Activated CD8-positive, alpha-beta T cell treated with anti-CD3 and anti-CD28 coated beads for 36 hours (primary cell): ENCODE measurements at places on chromosomes 5 and 9. TPM values are rescaled to one million over a fixed set of nuclear protein-coding genes. Genes with fewer than 3 reads are reported as not detected.

MAP1B gene
- 0.25 TPM for total RNA-seq

GRCh38 chr5:138463419-138464007 is 1.8 kb upstream of the EGR1 start:
- H3K27ac ChIP-seq, result peak overlapping the region; percentile 97
- no peaks in the 10 kb centered on the region for H3K27me3 ChIP-seq
- DNase-seq, result no peak
- peak overlapping the region; percentile 82 for H3K4me3 ChIP-seq

DNA sequence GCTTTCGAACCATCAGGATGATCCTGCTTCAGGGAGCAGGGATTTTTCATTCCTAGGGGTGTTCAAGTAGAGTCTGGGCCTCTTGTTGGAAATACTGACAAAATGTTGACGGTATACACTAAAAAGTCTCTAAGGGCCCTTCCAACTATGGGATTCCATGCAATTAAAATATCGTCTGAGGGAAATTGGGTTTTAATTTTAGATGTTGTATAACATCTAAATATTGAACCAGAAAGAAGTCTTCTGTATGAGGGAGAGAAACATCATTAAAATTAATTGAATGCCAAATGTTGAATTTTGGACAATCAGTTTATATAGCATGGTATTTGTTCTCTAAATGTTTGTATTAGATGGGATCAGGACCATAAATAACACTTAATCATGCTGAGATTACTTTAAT is 25.7 kb upstream of the DAB2 start:
- H3K36me3 ChIP-seq, result no peaks in the 10 kb centered on the region
- no peak for DNase-seq
- no peak overlapping the region for H3K4me3 ChIP-seq
- no peak overlapping the region for H3K27ac ChIP-seq

- no peak for DNase-seq
- no peaks in the 10 kb centered on the region for H3K36me3 ChIP-seq
- peak overlapping the region; percentile 96 for H3K27ac ChIP-seq
- H3K4me3 ChIP-seq, result no peak overlapping the region
These were observed 51.3 kb upstream of the SLC30A5 start for GRCh38 chr5:69042500-69042899.

DNA sequence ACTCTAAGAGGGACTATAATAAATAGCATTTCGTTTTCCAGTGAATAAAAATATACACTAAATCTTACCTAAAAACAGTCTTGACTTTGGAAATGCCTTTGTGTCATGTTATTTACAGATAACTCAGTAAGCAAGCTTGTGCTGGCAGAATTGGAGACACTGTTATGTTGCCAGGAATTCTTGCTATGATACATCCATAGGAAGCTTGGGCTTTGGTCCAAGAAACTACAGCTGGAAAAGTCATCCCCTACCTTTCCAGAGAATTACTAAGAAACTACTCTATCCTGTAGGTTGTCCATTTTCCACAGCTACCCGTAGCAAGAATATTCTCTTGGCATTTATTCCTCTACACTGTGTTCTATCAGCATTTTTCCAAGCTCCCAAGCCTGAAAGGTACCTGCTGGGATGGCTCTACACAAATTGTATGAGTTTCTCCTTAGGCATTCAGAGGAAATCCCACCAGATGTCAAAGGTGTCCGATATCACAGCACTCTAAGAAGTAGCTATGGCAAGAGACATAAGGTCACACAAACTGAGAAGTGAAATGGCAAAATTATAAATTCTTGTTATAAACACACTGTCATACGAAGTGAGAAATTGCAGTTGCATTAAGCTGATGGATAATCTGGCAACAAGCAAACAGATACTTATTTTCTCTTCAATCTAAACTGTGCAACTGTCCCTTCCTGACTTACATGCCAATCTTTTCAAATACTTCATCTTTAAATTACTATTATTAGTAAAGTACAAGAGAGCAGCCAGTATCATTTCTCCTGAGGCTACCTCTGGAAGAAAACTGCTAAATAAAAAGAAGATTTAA is 68.5 kb downstream of the MCTP1 start:
- H3K4me1 ChIP-seq, result no peaks in the 10 kb centered on the region
- H3K27ac ChIP-seq, result no peak overlapping the region
- H3K36me3 ChIP-seq, result no peaks in the 10 kb centered on the region
- H3K27me3 ChIP-seq, result no peaks in the 10 kb centered on the region
- DNase-seq, result no peak
- H3K4me3 ChIP-seq, result no peak overlapping the region

DNA sequence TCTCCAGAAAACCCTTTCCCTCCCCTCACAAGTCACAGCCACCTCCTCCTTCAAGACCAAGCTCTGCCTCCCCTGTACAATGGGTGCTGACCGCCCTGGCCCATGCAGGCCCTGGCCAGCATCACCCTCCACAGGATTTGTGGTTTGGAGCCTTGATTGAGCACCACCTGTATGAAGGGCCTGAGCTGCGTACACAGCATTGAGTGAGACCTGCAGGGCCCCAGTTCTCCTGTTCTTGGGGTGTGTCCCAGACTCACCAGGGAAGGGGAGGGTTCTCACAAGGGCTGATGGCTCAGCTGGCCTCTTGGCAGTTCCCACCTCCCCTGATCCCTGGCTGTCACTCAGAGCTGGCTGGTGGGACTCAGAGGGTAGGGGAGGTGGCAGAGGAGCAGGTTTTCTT is 63.7 kb upstream of the IER5L start:
- no peak for DNase-seq
- H3K27me3 ChIP-seq, result no peaks in the 10 kb centered on the region
- H3K36me3 ChIP-seq, result no peaks in the 10 kb centered on the region
- no peak overlapping the region for H3K27ac ChIP-seq

DNA sequence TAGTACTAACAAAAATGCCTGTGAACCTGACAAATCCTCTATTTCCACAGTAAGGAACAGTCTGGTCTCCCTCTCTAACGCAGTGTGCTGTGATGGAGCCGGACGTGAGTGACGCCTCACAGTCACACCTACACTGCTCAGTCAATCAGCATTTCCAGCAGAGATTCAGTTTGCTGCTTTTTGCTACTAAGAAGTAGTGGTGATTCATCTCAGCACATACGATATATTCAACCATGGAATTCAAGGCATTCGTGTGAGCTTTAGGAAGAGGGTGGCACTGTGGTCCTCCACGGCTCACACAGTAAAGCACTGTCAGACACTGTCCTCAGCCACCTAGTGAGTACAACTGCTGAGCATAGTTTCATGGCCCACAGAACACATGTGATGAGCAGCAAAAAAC is 70.9 kb downstream of the SETX start:
- no peak for DNase-seq
- peak overlapping the region; percentile 29 for H3K27ac ChIP-seq
- no peaks in the 10 kb centered on the region for H3K27me3 ChIP-seq
- H3K4me3 ChIP-seq, result no peak overlapping the region
- H3K4me1 ChIP-seq, result peaks cover 15% of the 10 kb centered on the region

- H3K4me1 ChIP-seq, result peaks cover 43% of the 10 kb centered on the region
- DNase-seq, result peak; percentile 90
- H3K27me3 ChIP-seq, result no peaks in the 10 kb centered on the region
- peak overlapping the region; percentile 86 for H3K27ac ChIP-seq
- peak overlapping the region; percentile 69 for H3K4me3 ChIP-seq
These were observed 13.3 kb downstream of the CAPSL start for GRCh38 chr5:35924950-35925722.

- H3K4me1 ChIP-seq, result no peaks in the 10 kb centered on the region
- no peak overlapping the region for H3K4me3 ChIP-seq
- no peak overlapping the region for H3K27ac ChIP-seq
- H3K36me3 ChIP-seq, result no peaks in the 10 kb centered on the region
- H3K27me3 ChIP-seq, result peaks cover 1% of the 10 kb centered on the region
These were observed 429.6 kb downstream of the ARHGEF28 start for GRCh38 chr5:74055486-74056106.

- no peak overlapping the region for H3K4me3 ChIP-seq
- H3K4me1 ChIP-seq, result peaks cover 2% of the 10 kb centered on the region
These were observed 18.4 kb upstream of the ADRA1B start for GRCh38 chr5:159897786-159898393.

DNA sequence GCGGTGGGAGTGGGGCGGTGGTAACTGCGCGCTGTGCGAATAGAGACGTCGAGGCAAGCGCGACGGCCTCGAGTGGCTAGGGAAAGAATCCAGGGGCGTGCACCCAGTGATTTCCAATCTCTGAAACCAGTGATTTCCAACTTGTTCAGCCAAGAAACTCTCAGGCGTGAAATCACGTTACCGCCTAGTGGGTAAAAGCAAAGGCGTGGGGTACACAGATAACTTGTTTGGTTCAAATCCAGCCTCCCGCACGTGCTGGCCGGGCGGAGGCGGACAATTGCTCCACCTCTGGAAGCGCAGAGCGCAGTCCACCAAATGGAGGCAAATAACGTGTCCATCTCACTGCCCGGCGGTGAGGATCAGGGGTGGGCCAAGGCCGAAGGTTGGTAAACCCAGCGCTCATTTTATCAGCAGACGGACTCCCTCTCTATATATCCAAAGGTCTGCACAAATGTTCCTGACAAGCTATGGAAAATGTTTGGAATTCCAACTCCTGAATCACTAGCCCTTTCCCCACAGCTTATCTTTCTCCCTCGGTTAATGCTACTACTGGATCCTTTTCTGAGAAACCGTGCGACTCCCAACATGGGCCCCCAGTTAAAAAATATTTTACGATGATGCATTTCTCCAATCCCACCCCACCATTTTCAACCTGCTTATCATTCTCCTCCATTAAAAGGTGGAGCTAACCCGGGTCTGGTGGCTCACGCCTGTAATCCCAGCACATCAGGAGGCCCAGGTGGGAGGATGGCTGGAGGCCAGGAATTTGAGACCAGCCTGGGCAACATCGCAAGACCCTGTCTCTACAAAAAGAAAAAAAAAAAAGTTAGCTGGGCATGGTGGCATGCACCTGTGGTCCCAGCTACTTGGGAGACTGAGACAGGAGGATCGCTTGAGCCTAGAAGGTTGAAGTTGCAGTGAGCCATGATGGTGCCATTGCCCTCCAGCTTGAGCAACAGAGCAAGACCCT is 950 bp upstream of the FNBP1 start:
- no peak for DNase-seq
- no peaks in the 10 kb centered on the region for H3K27me3 ChIP-seq
- H3K4me1 ChIP-seq, result peaks cover 28% of the 10 kb centered on the region

GRCh38 chr9:112493393-112494137 is 6.9 kb downstream of the KIAA1958 start:
- no peak overlapping the region for H3K27ac ChIP-seq
- H3K36me3 ChIP-seq, result peaks cover 35% of the 10 kb centered on the region
- no peak overlapping the region for H3K4me3 ChIP-seq
- peaks cover 25% of the 10 kb centered on the region for H3K4me1 ChIP-seq
- no peak for DNase-seq

DAB2IP gene
- 1.5 TPM for total RNA-seq

DNA sequence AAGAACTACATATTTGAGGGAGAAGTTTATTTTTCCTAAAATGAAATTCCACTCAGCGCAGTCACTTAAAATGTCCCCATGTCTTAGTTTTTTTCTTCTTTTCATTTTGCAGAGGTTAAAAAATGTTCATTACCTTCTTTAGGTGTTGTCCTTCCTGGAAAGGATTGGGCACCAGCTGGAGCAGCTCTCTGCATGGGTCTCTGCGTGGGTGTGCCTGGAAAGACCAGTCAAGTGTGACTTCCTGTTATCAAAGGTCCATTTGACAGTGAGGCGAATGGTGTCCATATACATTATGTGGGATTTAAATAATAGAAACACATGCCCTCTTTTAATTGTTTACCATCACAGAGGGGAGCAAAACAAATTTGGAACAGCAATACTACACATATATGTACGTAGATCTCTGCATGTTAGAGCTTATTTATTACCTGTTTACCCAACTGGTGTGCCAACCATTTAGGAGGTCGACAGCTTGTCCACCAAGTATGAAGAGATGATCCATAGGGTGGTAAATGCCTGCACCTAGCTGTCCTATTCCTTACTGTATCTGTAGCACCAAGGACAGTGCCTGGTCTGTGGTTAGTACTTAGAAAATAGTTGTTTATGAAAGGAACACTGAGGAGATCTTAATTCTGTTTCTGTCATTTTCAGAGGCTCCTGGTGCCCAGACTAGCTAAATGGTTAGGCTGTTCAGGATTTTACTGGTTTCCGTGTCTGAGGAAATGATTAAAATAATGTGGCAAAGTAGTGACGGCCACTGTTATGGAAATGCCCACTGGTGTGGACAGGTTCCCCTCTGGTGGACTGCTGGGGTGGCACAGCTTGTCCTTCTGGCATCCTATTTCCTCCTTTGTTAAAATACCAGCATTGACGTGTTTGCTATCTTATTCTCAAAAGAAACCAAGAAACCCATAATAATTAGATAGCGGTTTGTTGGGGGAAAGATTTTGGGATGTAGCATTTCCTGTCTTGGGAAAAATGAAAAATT is 200.4 kb downstream of the MAST4 start:
- H3K27ac ChIP-seq, result no peak overlapping the region
- no peaks in the 10 kb centered on the region for H3K4me1 ChIP-seq
- H3K27me3 ChIP-seq, result peaks cover 27% of the 10 kb centered on the region
- no peaks in the 10 kb centered on the region for H3K36me3 ChIP-seq
- no peak overlapping the region for H3K4me3 ChIP-seq

DNA sequence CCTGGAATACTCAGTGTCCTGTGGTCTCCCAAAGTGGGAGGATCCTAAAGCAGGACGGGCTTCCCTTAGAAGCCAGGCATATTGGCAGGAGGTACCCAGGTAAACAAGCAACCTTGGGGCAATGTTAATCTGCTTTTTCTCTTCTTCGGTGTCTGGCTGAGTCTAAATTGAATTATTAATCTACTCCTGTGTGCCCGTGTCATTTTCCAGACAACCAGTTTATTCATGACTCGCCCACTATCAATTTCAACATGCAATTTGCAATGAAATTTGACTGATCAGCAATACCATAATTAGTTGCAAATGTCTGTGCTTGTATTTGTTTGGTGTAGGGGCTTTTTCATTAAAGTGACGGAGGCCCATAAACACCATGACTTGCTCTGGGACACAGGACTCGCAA is 32.9 kb upstream of the JADE2 start:
- no peak overlapping the region for H3K4me3 ChIP-seq
- H3K4me1 ChIP-seq, result no peaks in the 10 kb centered on the region
- H3K36me3 ChIP-seq, result no peaks in the 10 kb centered on the region
- DNase-seq, result no peak
- no peak overlapping the region for H3K27ac ChIP-seq
- H3K27me3 ChIP-seq, result no peaks in the 10 kb centered on the region

DIPK1B gene
- 0.14 TPM for total RNA-seq

DNA sequence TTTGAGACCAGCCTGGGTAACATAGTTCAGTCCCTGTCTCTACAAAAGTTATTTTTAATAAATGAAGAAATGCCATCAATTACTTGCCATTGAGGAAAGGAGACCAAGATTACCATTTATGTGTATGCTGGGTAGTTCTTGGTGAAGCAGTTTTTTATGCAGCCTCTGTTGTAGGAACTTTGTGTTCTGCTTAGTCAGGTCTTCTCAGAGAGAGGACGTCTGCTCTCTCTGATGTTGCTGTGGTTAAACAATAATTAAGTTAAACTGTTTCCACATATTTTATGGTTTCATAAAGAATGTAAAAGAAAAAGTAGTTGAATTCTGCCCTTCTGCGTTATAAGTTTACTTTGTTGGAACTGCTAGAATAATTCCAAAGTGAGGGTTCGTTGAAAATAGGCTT is 210.5 kb downstream of the KDM4C start:
- peaks cover 21% of the 10 kb centered on the region for H3K4me1 ChIP-seq
- H3K27me3 ChIP-seq, result no peaks in the 10 kb centered on the region
- DNase-seq, result no peak
- no peak overlapping the region for H3K4me3 ChIP-seq
- H3K36me3 ChIP-seq, result no peaks in the 10 kb centered on the region

FAM120AOS gene
- total RNA-seq, result 32.8 TPM
